ENCODE measurements at places on chromosomes 3 and 15. TPM values are rescaled to one million over a fixed set of nuclear protein-coding genes. Genes with fewer than 3 reads are reported as not detected.

DNA sequence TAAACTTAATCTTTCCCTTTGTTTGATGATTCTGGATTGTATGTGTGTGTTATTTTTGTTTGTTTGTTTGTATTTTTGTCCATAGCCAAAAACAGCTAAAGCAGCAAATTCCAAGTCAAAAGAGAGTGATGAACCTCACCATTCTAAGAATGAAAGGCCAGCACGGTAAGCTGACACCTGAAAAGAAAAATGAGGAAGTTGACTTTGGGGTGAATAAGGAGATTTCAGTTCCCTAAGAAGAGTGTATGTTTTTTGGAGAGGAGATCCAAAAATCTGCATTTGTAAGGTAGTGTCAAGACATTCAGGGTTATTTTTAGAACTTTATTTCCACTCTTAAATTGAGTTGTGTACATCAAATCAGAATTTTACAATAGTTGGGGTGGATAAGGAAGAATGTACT lies 52.3 kb upstream of the UTS2B start:
- no peak for DNase-seq

DNA sequence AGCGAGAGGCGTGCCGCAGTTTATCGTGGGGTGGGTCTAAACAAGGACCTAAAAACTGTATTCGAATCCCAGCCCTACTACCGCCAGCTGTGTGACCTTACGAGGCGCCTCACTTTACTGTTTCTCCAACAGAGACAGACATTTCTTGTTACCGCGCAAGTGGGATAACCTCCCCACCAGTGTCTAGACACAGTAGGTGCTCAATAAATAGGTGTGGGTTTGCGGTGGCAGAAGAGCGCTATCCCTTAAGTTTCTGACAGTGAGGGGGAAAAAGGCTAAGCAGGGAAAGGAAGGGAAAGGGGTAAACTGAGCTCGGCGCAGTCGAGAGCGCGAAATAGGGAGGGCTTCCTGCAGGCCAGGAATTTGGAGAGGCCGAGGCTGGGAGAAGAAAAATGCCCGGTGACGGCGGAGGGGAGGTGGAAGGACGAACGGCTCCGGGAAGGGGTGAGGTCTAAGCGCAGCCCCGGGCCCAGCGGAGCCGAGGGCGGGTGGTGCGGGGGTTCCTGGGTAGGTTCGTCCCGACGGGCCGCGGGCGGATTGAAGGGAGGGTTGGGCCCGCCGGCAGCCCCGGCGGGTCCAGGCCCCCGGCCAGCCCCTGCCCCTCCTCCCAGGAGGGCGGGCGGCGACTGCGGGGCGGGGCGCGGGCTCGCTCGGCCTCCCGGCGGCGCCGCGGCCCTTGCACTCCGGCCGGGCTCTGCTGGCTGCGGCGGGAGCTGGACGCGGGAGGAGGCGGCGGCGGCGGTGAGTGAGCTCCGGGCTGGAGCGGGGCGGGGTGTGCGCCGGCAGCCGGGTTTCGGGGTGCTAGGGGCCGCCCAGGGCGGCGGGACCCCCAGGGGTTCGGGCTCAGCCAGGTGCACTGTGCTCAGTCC lies at the start of gene CGNL1:
Gene CGNL1, plus strand, starts transcription at position 679 of the 869 bp plus-strand sequence. CDS start 61,495 bp downstream, outside the sequence.
- peak; percentile 95 for DNase-seq

- DNase-seq = peak; percentile 77
These were observed 521.9 kb upstream of the PROK2 start for GRCh38 chr3:72306800-72307341.

GRCh38 chr15:51775967-51776816 lies 24.8 kb downstream of the TMOD2 start:
- DNase-seq = peak; percentile 65

- DNase-seq = peak; percentile 33
These were observed 6.1 kb downstream of the GRM2 start for GRCh38 chr3:51712963-51713362.

DNA sequence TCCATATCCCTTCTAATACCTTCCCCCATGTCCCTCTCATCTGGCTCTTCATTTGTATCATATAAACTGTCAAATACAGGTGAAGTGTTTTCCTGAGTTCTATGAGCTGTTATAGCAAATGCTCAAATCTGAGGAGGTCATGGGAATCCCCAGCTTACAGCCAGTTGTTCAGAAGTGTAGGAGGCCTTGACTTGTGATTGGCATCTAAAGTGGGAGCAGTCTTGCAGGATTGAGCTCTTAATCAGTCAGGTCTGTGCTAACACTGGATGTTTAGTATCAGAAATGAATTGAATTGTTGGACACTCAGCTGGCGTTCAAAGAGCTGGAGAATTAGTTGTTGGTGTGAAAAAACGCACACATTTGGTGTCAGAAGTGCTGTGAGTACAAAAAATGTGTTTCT lies 65.0 kb downstream of the IFT57 start:
- no peak for DNase-seq

DNA sequence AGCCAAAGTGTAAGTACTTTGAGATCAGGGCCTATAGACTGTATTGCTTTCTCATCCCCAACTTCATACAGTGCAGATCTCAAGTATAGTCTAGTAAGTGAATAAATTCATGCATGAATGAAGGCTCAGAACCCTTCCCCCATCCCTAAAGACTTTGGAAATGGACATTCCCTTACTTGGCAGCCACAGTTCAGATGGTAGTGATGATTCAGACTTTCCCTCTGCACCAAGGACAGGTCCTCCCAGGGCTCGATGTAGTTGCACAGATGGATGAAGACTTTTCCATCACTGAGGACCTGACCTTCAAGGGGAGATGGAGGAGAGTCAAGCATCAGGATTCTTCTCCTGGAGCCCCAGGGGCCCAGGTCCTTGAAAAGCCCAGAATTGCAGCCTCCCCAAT lies 4.6 kb downstream of the TIMP4 start:
- no peak for DNase-seq

The ACKR4 gene
- not detected for total RNA-seq

The PLA2G4D gene
- 0.17 TPM for total RNA-seq

The ACP3 gene
- 0.62 TPM for total RNA-seq

The TOP2B gene
- 151 TPM for total RNA-seq

The SLC27A2 gene
- total RNA-seq = 1.6 TPM

Measured in H7 (cell line).